ENCODE measurements at places on chromosomes 1 and 21.

DNA sequence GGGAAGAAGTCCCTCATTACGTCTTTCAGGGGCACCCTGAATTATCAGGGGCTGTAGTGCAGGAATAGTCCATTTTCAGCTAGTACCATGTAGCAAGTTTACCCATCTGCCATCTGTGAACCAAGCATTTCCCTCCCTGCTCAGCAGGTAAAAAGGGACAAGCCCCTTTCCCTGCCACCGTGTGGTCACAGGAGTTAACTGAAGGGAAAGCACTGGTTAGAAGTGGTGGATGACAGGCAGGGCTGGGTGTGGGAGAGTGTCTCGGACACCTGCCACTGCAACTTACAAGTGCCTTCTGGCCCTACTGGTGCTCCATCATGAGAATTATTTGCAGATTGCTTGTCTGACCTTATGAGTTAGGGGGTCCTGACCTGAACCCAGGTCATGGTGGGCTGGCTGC lies 32.0 kb upstream of the IGSF5 start:
- DNase-seq = peak; percentile 41

GRCh38 chr1:186873687-186874086 lies 44.9 kb downstream of the PLA2G4A start:
- DNase-seq = no peak

GRCh38 chr1:75745276-75745675 lies 20.8 kb downstream of the ACADM start:
- no peak for DNase-seq

- DNase-seq = no peak
These were observed 51.2 kb downstream of the GIPC2 start for GRCh38 chr1:78096976-78097375.

GRCh38 chr1:155236451-155236850 lies 18.8 kb downstream of the ENTREP3 start:
- DNase-seq = no peak

- no peak for DNase-seq
These were observed 87.6 kb downstream of the PTPRC start for GRCh38 chr1:198726455-198726854.

DNA sequence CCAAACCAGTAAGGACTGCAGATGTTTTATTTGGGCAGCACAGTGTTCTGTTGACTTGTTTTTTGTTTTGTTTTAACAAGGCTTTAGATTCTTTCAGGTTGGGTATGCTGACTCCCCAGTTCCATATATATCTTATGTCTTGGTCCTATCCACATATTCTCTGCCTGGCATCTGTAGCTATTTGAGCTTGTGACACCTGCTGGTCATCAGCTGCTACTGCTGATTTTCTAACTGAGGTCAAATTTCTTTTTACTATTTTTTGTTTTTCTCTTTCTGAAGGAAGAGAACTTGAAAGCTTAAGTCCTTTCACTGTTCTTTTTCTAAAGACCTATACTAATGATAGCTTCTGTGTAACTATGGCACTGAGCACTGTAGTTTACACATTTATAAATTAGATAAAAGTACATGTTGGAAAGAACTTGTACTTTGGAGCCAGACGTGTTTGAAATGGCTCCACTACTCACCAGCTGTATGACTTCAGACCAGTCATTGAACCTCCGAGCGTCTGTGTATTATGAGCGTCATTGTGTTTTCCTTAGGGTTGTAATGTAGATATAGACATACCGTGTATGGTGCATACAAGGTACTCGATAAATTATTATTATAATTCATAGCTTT lies 109.4 kb downstream of the NRDC start:
- peak; percentile 53 for DNase-seq

GRCh38 chr1:63322114-63322943 lies at the start of gene FOXD3:
FOXD3 (plus strand) TSS chr1:63322567; CDS start chr1:63323059, 492 bp downstream.
- DNase-seq = peak; percentile 63

- no peak for DNase-seq
These were observed 8.9 kb downstream of the HYI start for GRCh38 chr1:43444836-43445235.

- no peak for DNase-seq
These were observed 30.6 kb downstream of the EPS15 start for GRCh38 chr1:51488372-51489050.

DNA sequence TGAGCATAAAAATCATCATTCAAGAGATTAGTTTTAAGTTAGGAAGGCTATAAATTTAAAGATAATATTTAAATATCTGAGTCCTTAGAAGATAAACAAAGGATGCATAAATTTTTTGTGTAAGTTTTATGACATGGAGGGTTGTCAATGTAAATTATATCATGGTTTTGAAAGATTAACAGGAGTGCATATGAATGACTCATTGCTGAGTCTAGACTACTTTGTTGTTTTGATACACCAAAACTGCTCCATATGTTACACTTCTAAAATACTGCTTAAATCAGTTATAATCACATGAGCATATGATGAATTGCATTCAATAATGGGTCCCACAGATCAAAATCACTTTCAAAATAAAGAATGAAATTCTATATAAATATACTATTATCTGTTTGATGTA lies 312.5 kb downstream of the KCNT2 start:
- no peak for DNase-seq

GRCh38 chr1:30023339-30024022 lies 699.9 kb downstream of the MATN1 start:
- no peak for DNase-seq

- no peak for DNase-seq
These were observed 309.2 kb upstream of the PRMT6 start for GRCh38 chr1:106747232-106747631.

- no peak for DNase-seq
These were observed 7.5 kb upstream of the CTPS1 start for GRCh38 chr1:40971966-40972365.

GRCh38 chr1:219692981-219693380 lies 80.1 kb upstream of the ZC3H11B start:
- no peak for DNase-seq

DNA sequence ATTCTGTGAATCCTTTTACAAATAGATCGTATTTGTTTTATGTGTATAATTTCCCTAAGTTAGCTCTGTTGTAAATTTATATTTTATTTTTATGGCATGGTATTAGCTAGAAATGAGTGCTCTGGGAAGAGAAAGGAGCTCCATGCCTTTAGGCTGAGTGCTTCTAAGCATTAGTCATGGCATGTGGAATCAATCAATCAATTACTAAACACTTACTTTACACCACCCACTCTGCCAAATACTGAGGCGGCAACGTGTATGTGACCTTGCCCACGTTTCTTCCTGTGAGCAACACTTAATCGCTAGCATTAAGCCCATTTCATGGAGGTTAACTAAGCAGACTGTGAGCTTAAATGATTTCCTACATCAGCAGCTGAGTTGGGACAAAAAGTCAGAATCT lies 7.2 kb upstream of the BECN2 start:
- DNase-seq = no peak

DNA sequence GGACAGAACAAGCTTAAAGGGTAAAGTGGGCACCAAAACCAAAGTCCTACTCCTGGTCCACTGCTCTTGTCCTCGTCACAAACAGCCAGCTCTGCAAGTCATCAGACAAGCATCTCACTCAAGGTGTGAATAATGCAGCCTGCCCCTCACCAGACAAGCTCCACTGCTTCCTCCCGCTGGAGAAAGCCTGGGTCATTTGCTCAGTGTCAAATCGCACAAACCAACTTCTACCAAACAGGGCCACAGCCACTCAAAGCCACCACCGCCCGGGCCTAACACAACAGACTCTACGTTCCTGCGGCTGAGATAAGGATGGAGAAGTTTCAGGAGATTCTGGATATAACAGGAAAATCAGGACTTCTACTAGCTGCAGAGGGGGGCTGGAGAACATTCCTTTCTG lies 3.3 kb downstream of the SSBP3 start:
- no peak for DNase-seq

DNA sequence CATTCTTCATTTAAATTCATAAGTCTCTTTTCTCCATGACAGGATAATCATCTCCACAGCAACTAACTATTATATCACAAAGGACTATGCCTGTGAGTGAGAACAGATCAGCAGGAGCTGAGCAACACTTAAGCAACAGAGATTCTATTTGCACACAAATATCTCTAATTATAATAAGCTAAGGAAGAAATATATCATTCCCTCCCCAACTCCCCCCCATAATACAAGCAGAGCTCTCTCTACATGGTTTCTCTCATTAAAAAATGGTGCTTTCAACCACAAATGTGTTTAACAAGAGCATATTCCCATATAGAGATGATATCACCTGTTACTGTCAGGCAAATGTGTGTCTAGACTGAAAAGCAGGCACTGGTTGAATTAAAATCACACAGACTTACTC lies 34.5 kb upstream of the NIBAN1 start:
- DNase-seq = peak; percentile 81

- no peak for DNase-seq
These were observed 24.2 kb upstream of the GUCA2B start for GRCh38 chr1:42128964-42129363.

- DNase-seq = no peak
These were observed 205.4 kb downstream of the NFIA start for GRCh38 chr1:61287734-61288133.

DNA sequence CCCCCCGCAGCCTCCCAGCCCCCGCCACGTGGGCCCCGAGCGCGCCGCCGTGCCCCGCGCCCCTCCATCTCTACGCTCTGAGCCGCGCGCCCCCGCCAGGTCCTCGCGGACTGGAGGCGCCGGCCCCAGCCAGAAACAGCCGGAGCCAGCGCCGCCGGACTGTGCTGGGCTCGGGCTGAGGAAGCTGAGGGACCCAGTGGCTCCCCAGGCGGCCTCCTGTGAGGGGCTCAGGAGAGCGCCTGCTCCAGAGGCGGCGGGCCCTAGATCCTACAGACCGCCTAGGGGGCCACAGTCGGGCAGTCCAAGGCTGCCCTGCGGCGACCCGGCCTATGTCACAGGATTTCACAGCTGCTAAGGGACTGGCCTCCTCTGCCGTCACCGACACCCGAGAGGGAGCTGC lies 82.1 kb downstream of the NENF start:
- no peak for DNase-seq

GRCh38 chr21:38830671-38831525 lies 25.2 kb downstream of the ETS2 start:
- DNase-seq = no peak

- DNase-seq = peak; percentile 20
These were observed 23.9 kb downstream of the DNAJC8 start for GRCh38 chr1:28208818-28209441.

GRCh38 chr21:26465916-26466315 lies 107.2 kb downstream of the CYYR1 start:
- DNase-seq = no peak

GRCh38 chr1:184866991-184867788 lies 107.1 kb downstream of the NIBAN1 start:
- DNase-seq = no peak

DNA sequence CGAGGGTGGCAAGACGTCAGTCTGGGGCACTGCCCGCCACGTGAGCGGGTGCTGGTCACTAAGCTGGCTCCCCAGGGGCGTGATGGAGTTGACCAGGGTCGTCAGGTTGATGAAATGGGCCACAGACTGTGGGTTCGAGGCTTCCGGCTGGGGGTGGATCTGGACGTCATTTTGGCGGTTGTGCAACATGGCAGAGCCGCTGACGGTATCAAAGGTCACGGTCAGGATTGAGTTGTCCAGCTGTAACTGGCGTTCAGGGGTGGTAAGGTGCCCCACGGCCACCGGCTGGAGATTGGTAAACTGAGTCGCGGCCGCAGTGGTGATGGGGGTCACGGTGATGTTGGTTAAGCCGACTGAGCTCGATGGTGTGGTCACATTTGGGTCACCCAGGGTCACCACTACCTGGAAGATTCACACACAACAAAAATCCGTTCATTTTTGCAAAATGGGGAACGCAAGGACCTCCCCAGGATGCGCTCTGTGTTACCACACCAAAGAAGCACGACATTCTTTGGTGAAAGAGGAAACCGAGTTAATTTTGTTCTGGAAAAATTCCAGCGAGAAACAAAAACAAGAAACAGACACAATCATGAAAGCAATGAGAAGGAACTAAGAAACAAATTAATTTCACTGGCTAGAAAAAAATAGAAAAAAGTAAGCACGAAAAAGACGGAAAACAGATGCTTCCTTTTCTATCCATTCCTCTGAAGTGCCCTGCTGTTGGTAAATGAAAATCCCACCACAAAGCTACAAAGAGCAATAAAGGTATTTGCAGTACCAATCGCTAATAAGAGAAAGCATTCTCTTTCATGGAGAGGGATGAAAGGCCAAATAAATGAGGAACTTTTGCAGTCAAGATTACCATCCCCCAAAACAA lies 34.7 kb upstream of the RIPK4 start:
- DNase-seq = no peak

DNA sequence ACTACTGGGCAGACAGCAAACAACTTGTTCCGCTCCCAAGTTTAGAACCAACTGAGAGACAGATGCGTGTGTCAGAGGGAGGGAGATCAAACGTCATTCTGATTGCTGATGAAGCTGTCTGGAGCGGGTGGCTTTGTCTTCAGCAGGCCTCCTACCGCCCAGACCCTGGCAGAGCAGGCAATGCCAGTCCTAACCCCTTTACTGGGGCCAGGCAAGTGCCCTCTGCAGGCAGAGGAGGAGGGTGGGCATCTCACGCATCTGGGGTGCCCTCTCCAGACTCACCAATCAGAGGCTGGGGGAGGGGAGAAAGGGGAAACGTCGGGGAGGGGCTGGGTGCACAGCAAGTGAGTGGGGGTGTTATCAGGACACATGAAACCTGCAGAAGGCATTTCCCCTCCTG lies 126.6 kb downstream of the ACTL8 start:
- no peak for DNase-seq

DNA sequence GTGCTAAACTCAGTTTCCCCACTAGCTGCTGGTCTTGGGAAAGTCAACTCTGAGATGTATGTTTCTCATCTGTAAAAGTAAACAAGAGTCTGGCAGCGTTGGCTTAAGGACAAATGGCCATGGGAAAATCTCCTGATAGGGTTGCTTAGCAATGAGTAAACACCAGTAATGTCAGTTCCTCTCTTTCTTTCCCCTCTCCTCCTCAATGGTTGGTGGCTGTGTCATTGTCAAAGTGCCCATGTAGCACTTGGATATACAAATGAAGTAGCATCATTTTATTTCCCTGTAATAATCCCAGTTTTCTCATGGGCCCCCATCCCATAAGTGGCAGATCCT lies 2.2 kb upstream of the FYB2 start:
- no peak for DNase-seq

DNA sequence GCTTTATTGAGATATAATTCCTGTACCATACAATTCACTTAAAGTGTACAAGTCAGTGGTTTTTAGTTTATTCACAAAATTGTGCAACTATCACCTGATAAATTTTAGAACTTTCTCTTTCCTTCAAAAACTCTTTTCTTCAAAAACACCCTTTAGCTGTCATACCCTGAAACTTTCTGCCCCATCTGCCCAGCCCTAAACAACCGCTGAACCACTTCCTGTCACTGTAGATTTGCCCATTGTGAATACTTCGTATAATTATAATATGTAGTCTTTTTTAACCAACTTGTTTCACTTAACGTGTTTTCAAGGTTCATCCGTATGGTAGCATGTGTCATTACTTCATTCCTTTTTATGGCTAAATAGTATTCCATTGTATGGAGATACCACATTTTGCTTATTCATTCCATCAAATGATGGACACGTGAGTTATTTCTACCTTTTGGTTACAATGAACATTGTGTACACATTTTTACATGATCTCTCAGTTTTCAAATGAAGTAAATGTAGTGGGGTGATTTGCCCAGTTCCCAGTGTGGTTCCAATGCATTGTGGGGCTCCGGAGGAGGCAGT lies 37.9 kb downstream of the WNT4 start:
- DNase-seq = no peak
